ENCODE measurements at places on chromosomes 12 and 14.

- no peak for DNase-seq
Measured at GRCh38 chr14:57957441-57957840, 91.5 kb upstream of the SLC35F4 start.

- no peak for DNase-seq
Measured at GRCh38 chr14:43438056-43438455, 1069.0 kb downstream of the FSCB start.

DNA sequence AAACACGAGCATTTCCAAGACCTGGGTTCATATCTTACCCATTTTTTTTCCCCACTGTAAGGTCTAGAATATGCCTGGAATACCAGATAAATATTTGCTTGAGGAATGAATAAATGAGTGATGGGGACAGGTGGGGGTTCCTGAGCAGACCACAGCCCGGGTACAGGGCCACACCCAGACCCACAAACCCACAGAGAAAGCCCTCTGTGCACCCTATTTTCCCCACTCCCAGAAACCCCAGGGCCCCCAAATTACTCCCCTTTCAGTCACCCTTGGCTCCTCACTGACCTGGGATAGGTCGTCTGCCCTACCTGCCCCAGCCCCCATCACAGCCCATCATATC is 66.5 kb upstream of the DDX11 start:
- DNase-seq = no peak

- no peak for DNase-seq
Measured at GRCh38 chr12:8546591-8546990, 5.9 kb upstream of the CLEC4E start.
